ENCODE measurements at places on chromosomes 2 and 18.

GRCh38 chr18:55219059-55219458 lies 259.8 kb upstream of the CCDC68 start:
- DNase-seq = no peak

DNA sequence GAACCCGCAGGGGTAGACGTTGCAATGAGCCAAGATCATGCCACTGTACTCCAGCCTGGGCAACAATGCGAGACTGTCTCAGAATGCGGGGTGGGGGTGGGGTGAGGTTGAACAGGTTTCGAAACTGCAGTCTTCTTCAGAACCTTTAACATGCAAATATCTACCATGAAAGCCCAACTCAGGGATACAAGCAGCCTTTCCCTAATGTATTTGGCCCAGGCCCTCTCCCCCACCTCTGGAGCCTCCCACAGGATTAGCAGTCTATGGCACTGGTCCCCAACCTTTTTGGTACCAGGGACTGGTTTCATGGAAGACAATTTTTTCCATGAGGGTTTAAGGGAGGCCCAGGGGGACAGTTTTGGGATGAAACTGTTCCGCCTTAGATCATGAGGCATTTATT lies 53.5 kb downstream of the CCBE1 start:
- no peak for DNase-seq

GRCh38 chr2:13335862-13336535 lies 619.3 kb downstream of the TRIB2 start:
- DNase-seq = no peak

- DNase-seq = no peak
Observed at GRCh38 chr2:176493226-176493825, 224.1 kb downstream of the MTX2 start.

GRCh38 chr18:7038330-7038851 lies 79.2 kb downstream of the LAMA1 start:
- peak; percentile 91 for DNase-seq

GRCh38 chr2:210461401-210461800 lies 15.2 kb downstream of the LANCL1 start:
- DNase-seq = no peak

DNA sequence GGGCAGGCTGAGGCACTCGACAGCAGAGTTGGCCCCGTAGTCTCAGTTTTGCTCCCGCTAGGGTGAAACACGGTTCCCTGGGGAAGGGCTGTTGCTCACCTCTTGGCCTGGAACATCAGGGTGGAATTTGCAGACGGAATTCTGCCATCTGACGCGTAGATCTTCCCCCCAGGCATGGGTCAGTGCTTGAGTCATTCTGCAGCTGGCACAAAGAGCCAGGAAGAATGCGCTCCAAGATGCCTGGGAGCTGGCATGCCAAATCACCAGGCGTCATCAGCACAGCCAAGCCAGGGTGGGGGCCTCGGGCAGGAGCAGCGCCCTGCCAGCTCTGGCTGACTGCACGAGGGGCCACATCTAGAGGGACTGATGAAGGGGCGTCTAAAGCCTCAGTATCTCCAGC lies 42.7 kb downstream of the ODC1 start:
- DNase-seq = peak; percentile 93

DNA sequence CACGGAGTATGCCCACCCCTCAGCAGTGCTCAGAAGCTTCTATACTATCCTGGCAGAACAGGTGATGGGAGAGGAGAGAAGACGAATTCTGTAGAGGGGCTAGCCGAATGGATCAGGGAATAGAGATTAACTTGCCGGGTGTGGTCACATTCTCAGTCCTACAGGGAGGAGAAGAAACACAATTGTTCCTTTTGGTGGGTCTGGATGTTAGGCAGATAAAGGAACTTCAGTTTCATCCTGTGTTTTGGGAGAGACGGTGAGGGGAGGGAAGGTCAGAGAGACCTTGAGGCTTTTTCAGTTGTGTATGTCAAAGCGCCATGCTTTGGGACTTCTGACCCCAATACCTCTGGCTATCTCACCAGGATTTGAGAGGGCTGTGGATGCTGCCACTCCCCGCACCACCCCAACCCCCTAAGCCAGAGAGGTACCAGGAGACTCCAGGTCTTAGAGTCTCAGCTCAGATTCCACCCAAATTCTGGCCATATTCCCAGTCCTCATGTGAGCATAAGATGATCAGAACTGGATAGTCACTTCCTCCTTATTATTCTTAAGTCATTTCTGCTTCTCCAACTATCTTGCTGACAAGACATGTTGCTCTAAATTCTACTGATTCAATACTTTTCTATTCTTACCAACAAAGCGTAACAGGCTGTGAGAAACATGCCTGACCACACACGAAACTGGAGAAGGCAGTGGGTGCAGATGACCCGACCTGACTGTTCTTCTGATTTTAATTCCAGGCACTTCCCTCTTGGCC lies 2.3 kb upstream of the TMEM37 start:
- no peak for DNase-seq

GRCh38 chr18:513826-514530 lies 13.5 kb upstream of the COLEC12 start:
- no peak for DNase-seq

DNA sequence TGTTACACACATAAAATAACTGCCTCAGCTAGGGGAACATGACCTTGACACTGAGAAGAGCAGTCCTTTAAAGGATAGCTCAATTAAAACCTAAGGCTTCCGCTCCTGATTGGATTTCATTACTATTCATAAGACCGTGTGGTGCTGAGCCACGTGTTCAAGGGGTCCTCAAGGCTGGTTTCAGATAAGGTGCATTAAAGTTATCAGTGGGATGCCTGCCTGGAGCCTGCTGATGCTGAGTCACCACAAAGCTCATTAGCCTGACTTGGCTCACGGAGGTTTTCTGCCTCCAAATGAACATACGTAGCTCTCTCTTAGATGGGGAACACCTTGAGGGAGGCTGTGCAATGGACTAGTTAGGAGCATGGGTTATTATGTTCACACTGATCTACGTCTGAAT lies 518.9 kb downstream of the TDRD15 start:
- DNase-seq = no peak

DNA sequence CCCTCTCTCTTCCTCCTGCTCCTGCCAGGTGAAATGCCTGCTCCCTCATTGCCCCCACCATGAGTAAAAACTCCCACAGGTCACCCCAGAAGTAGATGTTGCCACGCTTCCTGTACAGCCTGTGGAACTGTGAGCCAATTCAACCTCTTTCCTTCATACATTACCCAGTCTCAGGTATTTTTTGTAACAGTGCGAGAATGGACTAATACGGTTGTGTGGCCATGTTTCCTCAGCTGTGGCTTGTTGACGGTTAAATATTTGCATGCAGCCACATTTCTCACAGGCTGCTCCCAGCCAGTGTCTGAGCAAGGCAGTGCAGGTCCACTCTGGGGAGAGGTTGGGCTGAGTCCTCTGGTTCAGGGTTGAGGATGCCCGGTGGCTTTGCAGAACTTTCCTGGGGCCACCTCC lies 27.8 kb upstream of the COPS8 start:
- DNase-seq = no peak

DNA sequence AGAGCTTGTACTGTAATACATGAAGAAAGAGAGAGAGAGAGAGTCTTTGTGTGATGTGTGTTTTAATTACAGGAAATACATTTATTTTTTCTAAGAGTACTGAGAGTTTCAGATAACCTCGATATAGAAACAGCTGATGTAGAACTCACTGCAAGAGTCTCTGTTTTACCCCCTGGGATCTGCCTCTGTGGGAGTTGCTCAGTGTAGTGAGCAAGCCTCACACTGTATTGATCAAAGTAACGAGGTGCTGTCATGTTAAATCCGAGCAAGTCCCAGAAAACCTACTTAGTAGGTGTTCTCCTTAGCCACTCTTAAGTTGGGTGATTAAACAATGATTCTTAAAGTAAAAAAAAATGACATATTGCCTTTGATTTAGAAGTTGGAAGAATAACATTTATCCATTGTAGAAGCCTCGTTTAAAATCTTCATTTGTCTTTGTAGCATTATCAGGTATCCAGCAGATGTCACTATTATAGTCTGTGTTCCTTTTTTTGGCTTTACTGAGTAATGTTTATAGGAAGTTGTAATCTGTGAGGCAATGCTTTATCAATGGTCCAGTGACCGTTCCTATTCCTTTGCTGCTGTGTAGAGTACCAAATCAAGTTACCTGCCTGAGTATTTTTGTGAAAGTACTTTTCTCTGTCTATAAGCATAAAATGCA lies 219.0 kb downstream of the MYO3B start:
- DNase-seq = peak; percentile 20

GRCh38 chr2:2332381-2332780 lies 1.3 kb upstream of the MYT1L start:
- no peak for DNase-seq

- DNase-seq = no peak
Observed at GRCh38 chr2:158967114-158967730, 1.2 kb upstream of the TANC1 start.

DNA sequence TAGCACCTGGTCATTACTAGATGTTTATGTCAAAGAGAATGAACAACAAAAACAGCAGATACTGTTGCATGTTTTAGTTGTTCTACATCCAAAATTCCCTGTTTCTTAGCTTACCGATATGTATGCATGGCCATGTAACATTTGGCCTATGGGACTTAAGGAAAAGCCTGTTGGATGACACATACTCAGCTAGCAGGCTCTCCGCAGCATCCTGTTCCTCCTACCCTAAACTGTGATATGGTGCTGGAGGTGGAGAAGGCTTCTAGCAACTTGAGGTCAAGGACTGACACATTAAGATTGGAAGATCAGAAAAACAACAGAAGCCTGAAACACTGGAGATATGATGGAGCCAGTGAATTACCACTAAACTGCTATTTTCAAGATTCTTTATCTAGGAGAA lies 537.8 kb downstream of the LRRTM4 start:
- no peak for DNase-seq

DNA sequence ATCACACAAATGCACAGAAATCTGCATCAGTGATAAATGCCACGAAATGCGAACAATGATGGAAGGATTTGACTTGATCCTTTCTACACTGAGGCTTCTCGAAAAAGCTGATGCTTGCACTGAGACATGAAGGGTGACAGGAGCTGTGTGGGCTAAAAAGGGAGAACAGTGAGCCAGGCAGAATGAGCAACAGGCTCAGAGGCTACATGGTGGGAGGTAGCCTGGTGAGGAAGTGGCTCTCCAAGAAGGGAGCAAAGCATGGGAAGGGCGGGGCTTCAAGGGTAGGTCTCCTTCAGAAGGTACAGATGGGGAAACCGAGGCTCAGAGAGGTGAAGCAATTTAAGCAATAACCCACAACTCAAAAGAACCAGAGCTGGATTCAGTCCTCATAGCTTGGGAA lies 82.4 kb downstream of the TRIM43 start:
- no peak for DNase-seq

DNA sequence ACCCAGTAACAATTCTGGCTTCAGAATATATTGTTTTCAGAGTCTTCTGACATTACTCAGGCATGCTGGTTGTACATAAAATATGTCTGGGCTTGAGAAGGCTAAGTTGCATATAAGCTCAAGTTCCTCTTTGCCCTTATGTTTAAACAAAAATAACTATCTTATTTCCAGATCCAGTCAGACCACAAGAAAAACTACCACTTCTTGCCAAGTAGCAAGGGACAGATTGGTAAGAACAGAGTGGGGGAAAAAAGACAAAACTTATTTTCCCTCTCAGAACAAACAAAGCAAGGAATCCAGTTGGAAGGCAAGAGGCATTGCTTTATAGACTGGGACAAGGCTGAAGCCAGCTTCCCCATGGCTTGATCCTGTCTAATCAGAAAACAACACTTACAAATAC lies 1036.7 kb upstream of the CELF4 start:
- no peak for DNase-seq

GRCh38 chr2:57842531-57842930 lies 204.1 kb upstream of the VRK2 start:
- DNase-seq = no peak

DNA sequence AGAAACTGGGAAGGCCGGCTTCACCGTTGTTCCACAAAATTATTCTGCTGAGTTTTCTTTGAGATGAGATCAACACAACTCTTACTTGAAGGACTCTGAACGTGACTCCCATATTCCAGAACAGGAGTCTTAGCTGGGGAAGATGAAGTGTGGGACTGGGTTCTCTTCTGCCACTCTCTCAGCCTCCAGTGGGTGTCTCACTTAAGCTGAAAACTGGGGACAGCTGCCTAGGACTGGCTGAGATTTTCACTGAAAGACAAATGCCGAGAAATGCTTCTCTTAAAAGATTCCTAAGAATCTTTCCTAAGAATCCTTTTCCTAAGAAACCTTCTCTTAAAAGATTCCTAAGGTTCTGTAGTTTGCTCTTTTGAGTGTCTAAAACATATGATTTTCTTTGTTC lies 156.6 kb upstream of the LHCGR start:
- DNase-seq = no peak
